A549 treated with RU486 at 1 μM for 4 hours (cell line): ENCODE measurements at places on chromosomes 7 and 10. TPM values are rescaled to one million over a fixed set of nuclear protein-coding genes. Genes with fewer than 3 reads are reported as not detected.

Gene TNKS2
- total RNA-seq, result 9.8 to 21.4 TPM (median 20.8 TPM) in 5 replicates

Gene AKR1C4
- total RNA-seq, result 0.10 to 0.41 TPM (median 0.30 TPM) in 5 replicates

Gene FAM25A
- total RNA-seq, result not detected in 5 replicates

Gene UTF1
- total RNA-seq, result 0.08 to 0.16 TPM (median 0.16 TPM) in 3 of 5 replicates, not detected in the others

Gene STAG3
- total RNA-seq, result 0.10 to 0.50 TPM (median 0.20 TPM) in 4 of 5 replicates, not detected in the other

Gene CASTOR2
- total RNA-seq, result 1.3 to 3.9 TPM (median 2.9 TPM) in 5 replicates

Gene STX1A
- 58.5 to 80.4 TPM (median 70.2 TPM) in 5 replicates for total RNA-seq

Gene MYH16
- 0.51 to 0.77 TPM (median 0.66 TPM) in 5 replicates for total RNA-seq

Gene PAX2
- total RNA-seq, result 0.23 to 0.34 TPM (median 0.33 TPM) in 5 replicates

Gene CYP2C19
- not detected in 5 replicates for total RNA-seq

Gene NFKB2
- total RNA-seq, result 59.6 to 105 TPM (median 82.4 TPM) in 5 replicates

Gene NOS3
- 0.15 to 0.55 TPM (median 0.49 TPM) in 5 replicates for total RNA-seq

Gene ZPBP
- not detected in 5 replicates for total RNA-seq

Gene CYP2C9
- 0.08 TPM in 1 of 5 replicates, not detected in the others for total RNA-seq

Gene MMRN2
- total RNA-seq, result 0.79 to 1.2 TPM (median 1.00 TPM) in 5 replicates

Gene SPDYE1
- total RNA-seq, result not detected in 5 replicates

Gene LOXL4
- 1.1 to 1.6 TPM (median 1.3 TPM) in 5 replicates for total RNA-seq

Gene HOXA3
- 6.0 to 11.2 TPM (median 9.0 TPM) in 5 replicates for total RNA-seq

Gene KAZALD1
- 1.9 to 3.1 TPM (median 2.6 TPM) in 5 replicates for total RNA-seq

Gene GTPBP10
- total RNA-seq, result 16.5 to 26.9 TPM (median 23.2 TPM) in 5 replicates

Gene C10orf62
- total RNA-seq, result not detected in 5 replicates

Gene BCAP29
- 17.6 to 46.5 TPM (median 40.3 TPM) in 5 replicates for total RNA-seq

Gene NXPH1
- total RNA-seq, result not detected in 5 replicates

Gene MMP21
- total RNA-seq, result 0.05 TPM in 1 of 5 replicates, not detected in the others

Gene PLXDC2
- total RNA-seq, result 0.02 to 0.05 TPM (median 0.03 TPM) in 3 of 5 replicates, not detected in the others

Gene INMT
- not detected in 5 replicates for total RNA-seq

Gene SFTPA2
- total RNA-seq, result not detected in 5 replicates

Gene SP4
- 0.91 to 1.2 TPM (median 1.1 TPM) in 5 replicates for total RNA-seq

Gene MICALL2
- 19.8 to 31.5 TPM (median 26.5 TPM) in 5 replicates for total RNA-seq

Gene CPA2
- 0.15 TPM in 1 of 5 replicates, not detected in the others for total RNA-seq

Gene HIF1AN
- total RNA-seq, result 13.7 to 19.5 TPM (median 18.2 TPM) in 5 replicates

Gene TMEM213
- total RNA-seq, result not detected in 5 replicates

Gene CAV1
- total RNA-seq, result 437 to 497 TPM (median 472 TPM) in 5 replicates

Gene ANKRD61
- 0.50 to 0.69 TPM (median 0.54 TPM) in 5 replicates for total RNA-seq

Gene CYP3A5
- 1.1 to 1.6 TPM (median 1.5 TPM) in 5 replicates for total RNA-seq

Gene TUBB8
- total RNA-seq, result 0.18 TPM in 1 of 5 replicates, not detected in the others

Gene UFSP1
- 3.5 to 7.4 TPM (median 5.7 TPM) in 5 replicates for total RNA-seq

Gene NKX2-3
- 0.07 to 0.09 TPM (median 0.08 TPM) in 4 of 5 replicates, not detected in the other for total RNA-seq

Gene TMEM270
- 0.20 to 0.54 TPM in 2 of 5 replicates, not detected in the others for total RNA-seq

Gene ELN
- total RNA-seq, result 0.08 to 0.10 TPM (median 0.09 TPM) in 4 of 5 replicates, not detected in the other

Gene PODXL
- 40.3 to 66.8 TPM (median 60.7 TPM) in 5 replicates for total RNA-seq

Gene POLR2J3
- 16.2 to 72.1 TPM (median 35.8 TPM) in 5 replicates for total RNA-seq

Gene ASL
- 18.5 to 22.7 TPM (median 20.4 TPM) in 5 replicates for total RNA-seq

Gene POM121C
- 32.2 to 44.0 TPM (median 39.2 TPM) in 5 replicates for total RNA-seq

Gene TMEM236
- total RNA-seq, result 0.03 to 0.07 TPM (median 0.06 TPM) in 5 replicates
